A549 (cell line): ENCODE measurements at places on chromosomes 16 and 17.
A peak's percentile ranks its signal among the peaks of the same experiment; 100 is the strongest.

DNA sequence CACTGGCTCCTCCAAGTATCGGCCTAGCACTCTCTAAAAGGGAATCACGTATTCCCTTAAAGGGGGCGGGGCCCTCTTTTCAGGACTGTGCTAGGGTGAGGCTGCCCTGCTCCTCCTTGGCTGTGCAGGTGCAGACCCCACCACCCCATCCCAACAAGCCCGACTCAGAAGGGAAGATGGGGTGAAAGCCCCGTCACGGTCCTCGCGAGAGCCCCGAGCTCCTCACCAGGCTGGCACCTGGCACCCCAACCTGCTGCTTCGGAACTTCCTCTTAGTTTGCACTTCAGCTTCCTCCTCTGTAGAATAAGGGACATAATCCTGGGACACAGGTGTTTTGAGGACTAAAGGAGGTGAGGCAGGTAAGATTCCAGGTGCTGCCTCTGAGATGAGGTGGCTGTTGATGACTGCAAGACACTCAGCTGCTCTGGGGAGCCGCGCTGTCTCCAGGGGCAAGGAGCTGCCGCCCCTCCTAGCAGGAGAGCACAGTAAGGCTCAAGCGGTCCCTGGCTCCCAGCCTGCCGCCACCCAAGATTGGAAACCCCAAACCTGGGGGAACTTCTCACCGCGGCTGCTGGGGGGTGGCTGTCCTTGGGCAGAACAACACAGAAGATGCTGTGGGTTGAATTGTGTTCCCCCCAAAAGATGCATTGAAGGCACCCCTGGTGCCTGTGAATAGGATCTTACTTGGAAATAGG is 88.8 kb downstream of the MGAT5B start:
- DNase-seq: no peak

DNA sequence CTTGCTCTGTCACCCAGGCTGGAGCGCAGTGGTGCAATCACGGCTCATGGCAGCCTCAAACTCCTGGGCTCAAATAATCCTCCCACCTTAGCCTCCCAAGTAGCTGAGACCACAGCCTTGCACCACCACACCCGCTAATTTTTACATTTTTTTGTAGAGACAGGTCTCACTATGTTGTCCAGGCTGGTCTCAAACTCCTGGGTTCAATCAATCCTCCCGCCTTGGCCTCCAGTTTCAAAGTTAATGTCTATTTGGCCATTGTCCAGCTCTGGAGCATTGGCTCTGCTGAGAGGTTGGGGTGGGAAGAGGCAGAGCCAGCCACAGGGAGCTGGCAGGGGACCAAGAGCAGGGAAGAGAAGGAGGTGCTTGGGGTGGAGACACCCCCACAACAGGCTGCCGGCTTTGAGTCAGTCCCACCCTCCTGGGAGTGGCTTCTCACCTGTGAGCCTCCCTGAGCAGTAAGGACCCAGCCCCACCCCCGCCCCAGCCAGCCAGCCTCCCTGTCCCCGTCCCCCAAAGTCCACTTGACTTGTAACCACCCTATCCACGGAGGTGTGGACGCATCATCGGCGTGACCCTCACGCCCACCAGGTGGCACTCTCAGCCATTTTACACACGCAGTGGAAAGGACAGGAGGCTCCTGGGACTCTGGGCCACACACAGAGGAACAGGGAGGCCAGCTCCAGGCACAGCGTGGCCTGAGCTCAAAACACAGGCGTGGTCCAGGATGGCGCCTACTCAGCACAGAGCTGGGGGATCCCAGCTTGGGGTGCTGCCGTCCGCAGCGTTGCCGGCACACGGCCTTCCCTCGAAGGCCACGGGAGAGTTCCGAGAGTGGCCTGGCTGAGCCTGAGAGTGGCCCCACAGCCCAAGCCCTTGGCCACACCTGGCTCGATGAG is 22.8 kb upstream of the PVALEF start:
- DNase-seq: peak; percentile 90

DNA sequence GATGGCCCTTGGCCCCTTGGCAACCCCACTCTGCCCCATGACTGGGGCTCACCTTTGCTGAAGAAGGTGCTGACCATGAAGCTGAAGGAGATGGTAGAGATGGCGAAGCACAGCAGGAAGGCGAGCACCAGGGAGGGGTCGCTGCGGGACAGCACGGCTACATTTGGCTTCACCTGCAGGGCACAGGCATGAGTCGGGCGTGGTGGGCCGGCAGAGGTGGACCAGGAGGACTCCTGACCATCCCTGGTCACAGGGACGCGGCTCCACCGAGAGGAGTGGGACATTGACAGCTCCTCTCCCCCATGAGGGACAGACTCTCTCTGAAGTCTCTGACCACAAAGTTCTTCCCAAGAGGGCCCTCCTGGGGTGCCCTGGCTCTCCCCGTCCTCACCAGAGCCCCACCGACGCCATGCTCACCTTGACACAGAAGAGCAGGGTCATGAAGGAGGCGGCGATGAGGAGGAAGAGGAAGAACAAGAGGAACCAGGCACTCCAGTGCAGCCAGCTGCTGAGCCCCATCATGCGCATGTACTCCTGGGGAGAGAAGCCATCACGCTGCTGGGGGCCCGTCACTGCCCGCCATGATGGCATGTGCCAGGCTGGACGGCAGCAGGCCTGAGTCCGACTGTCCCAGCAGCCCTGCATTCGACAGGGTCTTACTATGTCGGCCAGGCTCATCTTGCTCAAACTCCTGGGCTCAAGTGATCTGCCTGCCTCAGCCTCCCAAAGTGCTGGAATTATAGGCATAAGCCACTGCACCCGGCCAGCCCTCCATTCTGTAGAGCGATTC is 23.1 kb downstream of the ABCA3 start:
- no peak for DNase-seq

GRCh38 chr16:31568577-31569359 is 41.1 kb downstream of the AHSP start:
- no peak for DNase-seq

GRCh38 chr16:79276501-79276900 is 324.0 kb downstream of the MAF start:
- no peak for DNase-seq

DNA sequence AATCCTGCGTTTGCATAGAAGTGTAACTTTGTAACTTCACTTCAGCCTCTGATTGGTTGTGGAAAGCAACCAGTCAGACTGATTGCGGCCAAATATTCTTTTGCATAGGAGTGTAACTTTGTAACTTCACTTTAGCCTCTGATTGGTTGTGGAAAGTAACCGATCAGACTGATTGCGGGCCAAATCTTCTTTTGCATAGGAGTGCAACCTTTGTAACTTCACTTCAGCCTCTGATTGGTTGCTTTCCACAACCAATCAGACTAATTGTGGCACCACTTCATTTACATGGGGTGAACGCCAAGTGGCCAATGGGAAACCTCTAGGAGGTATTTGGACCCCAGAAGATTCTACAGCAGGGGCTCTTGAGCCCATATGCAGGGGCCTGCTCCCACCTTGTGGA is 1.8 kb upstream of the TMEM98 start:
- DNase-seq: no peak

DNA sequence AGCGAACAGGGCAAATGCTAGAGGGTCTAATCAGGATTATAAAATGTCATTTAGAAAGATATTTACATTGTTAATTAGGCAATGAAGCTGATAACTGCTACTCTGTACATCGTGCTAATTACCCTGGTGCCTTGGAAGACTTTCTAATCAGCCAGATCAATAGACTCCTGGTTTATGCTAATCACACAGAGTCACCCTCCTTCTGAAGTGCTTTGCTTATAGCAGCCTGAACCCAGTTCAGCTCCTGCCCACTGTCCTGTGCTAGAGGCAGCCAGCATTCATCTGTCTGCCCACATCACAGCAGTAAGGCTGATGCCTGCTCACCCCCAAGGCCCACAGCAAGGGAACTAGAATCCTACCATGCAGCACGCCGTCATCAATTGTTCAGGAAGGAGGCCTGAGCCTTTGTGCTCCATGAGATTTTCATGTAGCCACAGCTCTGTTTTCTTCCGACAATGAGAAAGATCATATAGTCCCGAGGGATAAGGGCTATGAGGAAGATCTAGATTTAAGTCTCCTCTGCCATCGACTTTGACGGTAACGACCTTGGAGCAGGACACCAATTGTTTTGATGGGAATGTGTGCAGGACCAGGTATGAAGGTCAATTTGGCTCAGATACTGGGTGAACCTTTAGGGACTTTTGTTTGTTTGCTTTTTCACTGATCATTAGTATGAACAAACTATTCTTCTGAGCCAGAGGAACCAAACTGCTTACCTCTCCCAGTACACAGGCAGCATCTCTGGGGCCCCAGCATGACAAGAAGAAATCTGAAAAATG is 12.5 kb upstream of the LYRM9 start:
- no peak for DNase-seq

DNA sequence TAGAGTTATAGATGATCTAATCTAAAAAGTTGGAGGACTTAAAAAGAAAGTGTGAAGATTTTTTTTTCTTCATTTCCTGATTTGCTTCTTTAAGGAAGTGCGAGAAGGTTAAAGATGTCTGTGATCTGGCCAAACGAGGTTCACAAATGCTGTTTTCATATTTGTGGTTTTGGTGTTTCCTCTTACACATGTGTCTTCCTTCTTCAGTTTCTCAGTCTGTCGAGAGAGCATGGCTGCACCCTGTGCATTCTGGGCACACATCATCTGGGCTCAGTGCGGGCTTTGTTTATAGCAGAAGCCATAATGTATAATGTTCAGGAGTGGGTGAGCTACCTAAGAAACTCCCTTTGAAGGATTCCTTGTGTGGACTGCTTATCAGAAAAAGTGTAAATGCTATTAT is 260.4 kb upstream of the TBX2 start:
- no peak for DNase-seq

GRCh38 chr17:53837131-53837530 is 14.4 kb downstream of the KIF2B start:
- DNase-seq: no peak

DNA sequence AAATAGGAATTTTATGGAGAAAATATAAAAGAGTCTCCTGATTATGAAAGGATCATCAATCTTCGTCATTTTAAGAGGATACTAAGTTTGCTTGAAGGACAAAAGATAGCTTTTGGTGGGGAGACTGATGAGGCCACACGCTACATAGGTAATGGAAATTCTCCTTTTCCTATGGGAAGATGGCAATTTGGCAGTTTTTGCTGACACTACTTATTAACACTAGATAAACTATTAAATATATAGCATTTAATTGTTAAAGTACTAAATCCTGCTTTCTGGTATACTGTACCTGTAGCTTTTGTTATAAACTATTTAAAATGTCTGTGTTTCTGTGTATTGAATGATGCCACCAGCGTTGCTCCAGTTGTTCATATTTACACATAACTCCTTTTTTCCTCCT is 12.6 kb downstream of the ALDH3A2 start:
- no peak for DNase-seq

DNA sequence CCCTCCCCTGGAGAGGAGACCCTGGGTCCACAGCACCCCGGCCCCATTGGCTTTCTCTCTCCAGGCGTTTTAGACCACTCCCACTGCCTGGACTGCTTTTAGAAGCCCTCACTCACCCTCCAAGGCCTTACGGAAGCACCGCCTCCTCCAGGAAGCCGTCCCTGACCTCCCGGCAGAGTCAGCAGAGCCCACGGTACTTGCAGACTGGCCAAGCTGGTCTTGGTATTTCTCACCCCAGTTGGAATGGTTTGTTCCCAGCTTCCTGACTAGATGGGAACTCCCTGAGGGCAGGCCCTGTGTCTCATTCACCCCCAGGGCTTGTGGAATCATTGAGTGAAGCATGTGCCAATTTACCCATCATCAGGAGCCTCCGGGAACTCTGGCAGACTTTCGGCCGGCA is 9.2 kb downstream of the SCGB1C2 start:
- DNase-seq: no peak
